ENCODE measurements at places on chromosomes 12 and 14. TPM values are rescaled to one million over a fixed set of nuclear protein-coding genes. Genes with fewer than 3 reads are reported as not detected.

GRCh38 chr12:105318651-105319483, 11.6 kb upstream of the C12orf75 start:
- no peak for DNase-seq
- peak overlapping the region; percentile 6 for H3K4me3 ChIP-seq
- H3K27ac ChIP-seq = peak overlapping the region; percentile 70
- H3K36me3 ChIP-seq = no peaks in the 10 kb centered on the region
- H3K27me3 ChIP-seq = no peaks in the 10 kb centered on the region

GRCh38 chr14:99460793-99461192, 19.9 kb downstream of the SETD3 start:
- H3K36me3 ChIP-seq = peaks cover 34% of the 10 kb centered on the region
- DNase-seq = no peak
- H3K4me3 ChIP-seq = no peak overlapping the region

The SOAT2 gene
- 0.41 TPM for total RNA-seq

DNA sequence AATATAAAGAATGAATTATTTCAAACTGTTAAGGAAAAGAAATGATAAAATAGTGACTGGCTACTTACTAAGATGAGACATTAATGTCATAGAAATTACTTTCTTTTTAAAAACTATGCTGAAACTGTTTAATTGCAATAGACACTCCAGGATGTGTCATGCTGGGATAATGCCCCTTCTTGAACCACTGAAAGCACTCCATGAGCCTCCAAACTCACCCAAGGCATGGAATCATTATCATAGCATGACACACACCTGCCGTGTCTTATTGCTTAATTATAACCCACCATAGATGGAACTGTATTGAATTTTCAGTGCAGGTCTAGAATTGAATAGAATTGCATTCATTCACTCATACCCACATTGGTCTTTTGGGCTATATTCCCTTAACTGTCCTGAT, 4.3 kb downstream of the MBIP start:
- H3K4me3 ChIP-seq = no peak overlapping the region
- no peak overlapping the region for H3K27ac ChIP-seq
- peaks cover 34% of the 10 kb centered on the region for H3K4me1 ChIP-seq
- H3K27me3 ChIP-seq = no peaks in the 10 kb centered on the region

DNA sequence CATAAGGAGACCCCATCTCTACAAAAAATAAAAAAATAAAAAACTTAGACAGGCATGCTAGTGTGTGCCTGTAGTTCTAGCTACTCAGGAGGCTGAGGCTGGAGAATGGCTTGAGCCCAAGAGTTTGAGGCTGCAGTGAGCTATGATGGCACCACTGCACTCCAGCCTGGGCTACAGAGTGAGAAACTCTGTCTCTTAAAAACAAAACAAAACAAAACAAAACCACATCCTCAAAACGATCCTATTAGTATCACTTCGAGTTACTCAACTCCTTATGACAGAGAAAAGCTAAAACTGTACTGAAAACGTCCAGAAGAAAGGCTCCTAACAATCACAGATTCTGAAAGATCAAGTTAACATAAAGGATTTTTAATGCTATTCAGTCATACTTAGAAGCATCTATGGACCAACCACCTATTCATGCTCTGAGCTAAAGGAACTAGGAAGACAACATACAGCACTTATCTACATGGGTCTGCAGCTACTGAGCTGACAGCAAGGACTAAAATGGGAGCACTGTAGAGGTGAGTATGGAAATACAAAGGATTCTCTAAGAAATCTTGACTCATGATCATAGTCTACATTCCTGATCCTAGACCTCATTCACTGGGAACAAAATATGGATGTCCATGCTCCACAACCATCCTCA, 75.3 kb upstream of the DUSP6 start:
- H3K4me3 ChIP-seq = no peak overlapping the region
- DNase-seq = no peak
- no peaks in the 10 kb centered on the region for H3K4me1 ChIP-seq
- no peaks in the 10 kb centered on the region for H3K27me3 ChIP-seq
- H3K27ac ChIP-seq = no peak overlapping the region
- no peaks in the 10 kb centered on the region for H3K36me3 ChIP-seq
